ENCODE measurements at places on chromosomes 13 and 19. TPM values are rescaled to one million over a fixed set of nuclear protein-coding genes. Genes with fewer than 3 reads are reported as not detected.

- H3K4me3 ChIP-seq = peak within 1 kb of the TSS; percentile 83
- no peaks in the 10 kb centered on the region for H3K27me3 ChIP-seq
- H3K4me1 ChIP-seq = no peaks in the 10 kb centered on the region
- peak within 1 kb of the TSS; percentile 42 for H3K27ac ChIP-seq
Measured at GRCh38 chr19:44051650-44052402, at the start of gene ZNF223. Gene ZNF223 (plus strand): TSS chr19:44052036. CDS start chr19:44055177, 3,141 bp downstream.

The CFAP97D2 gene
- not detected for total RNA-seq

DNA sequence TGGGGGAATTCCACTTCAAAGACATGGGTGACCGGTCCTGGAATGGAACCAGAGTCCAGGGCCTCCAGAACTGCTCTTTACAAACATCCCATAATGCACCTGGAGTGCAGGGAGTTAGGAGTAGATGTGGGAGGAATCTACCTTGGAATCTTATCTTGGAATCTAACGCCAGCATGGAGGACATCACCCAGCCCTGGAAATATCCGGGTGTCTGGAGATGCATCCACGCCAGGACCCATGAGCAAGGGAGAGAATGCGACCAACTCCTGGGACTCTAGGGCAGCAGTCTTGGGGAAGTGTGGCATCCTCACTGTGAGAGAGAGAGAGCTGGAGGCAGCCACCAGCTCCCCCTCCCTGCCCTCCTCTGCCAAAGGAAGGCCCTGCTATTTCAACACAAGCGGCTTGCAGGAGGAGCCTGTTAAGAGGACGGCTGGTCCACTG is 211.8 kb downstream of the UQCRFS1 start:
- H3K27ac ChIP-seq = no peak overlapping the region
- no peak overlapping the region for H3K4me3 ChIP-seq
- peak; percentile 22 for DNase-seq
- no peaks in the 10 kb centered on the region for H3K27me3 ChIP-seq

The C1QTNF9B gene
- 0.93 TPM for total RNA-seq

The CEACAM19 gene
- total RNA-seq = 12.7 TPM

The KCNRG gene
- not detected for total RNA-seq

DNA sequence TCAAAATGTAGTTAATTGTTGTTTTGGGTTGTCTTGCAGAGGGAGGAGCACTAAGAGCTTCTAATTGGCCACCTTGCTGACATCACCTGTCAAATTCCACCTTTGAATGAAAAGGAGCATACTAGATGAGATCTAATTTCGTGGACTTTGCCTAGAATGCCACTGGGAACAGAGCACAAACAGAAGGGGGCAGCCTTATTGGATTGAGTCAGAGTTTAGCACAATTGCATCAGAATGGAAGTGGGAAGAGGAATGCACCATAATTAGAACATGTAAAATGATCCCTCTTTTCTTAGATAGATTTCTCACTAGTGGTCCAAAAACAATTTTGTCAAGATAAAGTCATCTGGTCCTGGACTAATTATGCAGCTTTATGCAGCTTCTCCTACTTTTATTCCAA is 1552.2 kb downstream of the PCDH9 start:
- no peak overlapping the region for H3K4me3 ChIP-seq
- H3K27ac ChIP-seq = no peak overlapping the region
- DNase-seq = no peak
- H3K4me1 ChIP-seq = no peaks in the 10 kb centered on the region
- no peaks in the 10 kb centered on the region for H3K36me3 ChIP-seq

DNA sequence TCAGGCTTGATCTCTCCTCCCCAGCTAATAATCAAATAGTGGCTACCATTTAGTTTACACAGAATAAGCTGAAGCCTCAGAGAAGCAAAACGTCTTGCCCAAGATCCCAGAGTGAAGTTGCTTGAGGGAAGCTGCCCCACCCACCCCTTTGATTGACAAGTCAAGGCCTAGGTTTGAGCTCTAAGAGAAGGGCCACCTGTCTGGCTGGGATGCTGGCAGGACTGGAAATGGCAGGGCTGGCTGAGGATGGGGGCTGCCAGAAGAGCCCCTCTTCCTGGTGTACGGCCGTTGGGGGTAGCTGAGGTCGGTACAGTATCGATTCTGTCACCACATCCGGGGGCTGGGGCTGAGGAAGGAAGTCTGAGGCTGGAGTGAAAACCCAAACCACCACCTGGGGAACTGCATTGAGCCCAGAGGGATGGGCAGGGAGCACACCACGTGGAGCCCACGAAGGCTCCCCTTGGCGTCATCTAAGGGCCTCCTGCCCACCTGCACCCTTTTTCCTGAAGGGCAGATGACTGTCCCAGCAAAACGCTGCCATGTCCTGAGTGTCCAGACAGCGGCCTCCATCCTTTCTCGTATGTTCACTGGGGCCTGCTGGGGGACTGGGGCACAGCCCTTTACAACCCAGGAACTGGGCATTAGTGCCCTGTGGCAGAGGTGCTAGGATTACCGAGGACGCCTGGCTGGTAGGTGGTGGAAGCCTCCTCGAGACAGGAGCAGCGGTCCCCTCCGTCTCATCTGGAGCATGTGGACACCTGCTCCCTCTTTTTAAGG is 1.4 kb upstream of the PRKD2 start:
- H3K4me1 ChIP-seq = no peaks in the 10 kb centered on the region
- H3K4me3 ChIP-seq = no peak overlapping the region
- peaks cover 2% of the 10 kb centered on the region for H3K36me3 ChIP-seq
- DNase-seq = peak; percentile 56
- no peak overlapping the region for H3K27ac ChIP-seq
- H3K27me3 ChIP-seq = no peaks in the 10 kb centered on the region

DNA sequence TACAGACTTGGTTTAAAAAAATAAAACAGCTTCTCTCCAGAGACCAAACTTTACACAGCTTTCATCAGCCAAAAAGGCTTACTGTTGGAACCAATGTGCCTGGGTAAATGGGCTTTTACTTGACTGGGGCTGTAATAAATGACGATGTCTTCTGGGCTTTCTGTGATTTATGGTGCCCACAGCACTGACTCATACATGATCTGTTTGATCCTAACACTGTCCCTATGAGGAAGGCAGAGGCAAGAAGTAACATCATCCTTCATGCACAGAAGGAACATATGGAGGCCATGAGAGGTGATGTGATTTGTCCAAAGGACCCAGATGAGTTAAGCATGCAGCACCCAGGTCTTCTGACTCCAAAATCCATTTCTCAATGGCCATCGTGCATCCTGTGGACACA is 77.4 kb downstream of the DOCK9 start:
- H3K27me3 ChIP-seq = no peaks in the 10 kb centered on the region
- H3K27ac ChIP-seq = no peak overlapping the region
- H3K4me3 ChIP-seq = no peak overlapping the region
- peaks cover 2% of the 10 kb centered on the region for H3K36me3 ChIP-seq

The EMP3 gene
- 151 TPM for total RNA-seq

DNA sequence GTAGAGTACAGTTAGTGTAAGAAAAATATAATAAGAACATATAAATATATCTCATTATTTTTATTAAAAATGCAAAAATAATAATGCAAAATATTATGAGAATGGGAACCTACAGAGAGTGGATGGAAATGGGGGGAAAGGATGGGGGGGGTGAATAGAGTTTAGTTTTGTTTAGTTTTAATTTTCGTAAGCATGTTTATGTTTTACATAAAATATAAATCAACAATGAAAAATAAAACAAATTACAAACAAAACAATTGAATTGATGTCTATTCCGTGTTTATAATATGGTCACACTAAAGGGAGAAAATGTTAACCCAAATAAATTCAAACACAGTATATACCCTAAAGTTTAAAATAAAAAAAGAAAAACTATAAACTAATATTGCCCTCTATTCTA is 1717.4 kb upstream of the SPRY2 start:
- no peaks in the 10 kb centered on the region for H3K27me3 ChIP-seq
- H3K36me3 ChIP-seq = no peaks in the 10 kb centered on the region
- H3K4me3 ChIP-seq = no peak overlapping the region
- no peak overlapping the region for H3K27ac ChIP-seq
- no peaks in the 10 kb centered on the region for H3K4me1 ChIP-seq
- no peak for DNase-seq

GRCh38 chr13:93108111-93108601 is 118.5 kb upstream of the GPC6 start:
- DNase-seq = no peak
- H3K4me3 ChIP-seq = no peak overlapping the region

The FSD1 gene
- total RNA-seq = 0.84 TPM

GRCh38 chr13:112849500-112849899 is 119.5 kb upstream of the MCF2L start:
- no peaks in the 10 kb centered on the region for H3K27me3 ChIP-seq
- H3K27ac ChIP-seq = no peak overlapping the region
- no peaks in the 10 kb centered on the region for H3K4me1 ChIP-seq
- H3K4me3 ChIP-seq = no peak overlapping the region
- no peaks in the 10 kb centered on the region for H3K36me3 ChIP-seq

GRCh38 chr19:449916-450315 is 10.9 kb downstream of the SHC2 start:
- H3K4me3 ChIP-seq = no peak overlapping the region
- no peaks in the 10 kb centered on the region for H3K27me3 ChIP-seq
- H3K27ac ChIP-seq = no peak overlapping the region
- no peak for DNase-seq
- H3K36me3 ChIP-seq = no peaks in the 10 kb centered on the region

DNA sequence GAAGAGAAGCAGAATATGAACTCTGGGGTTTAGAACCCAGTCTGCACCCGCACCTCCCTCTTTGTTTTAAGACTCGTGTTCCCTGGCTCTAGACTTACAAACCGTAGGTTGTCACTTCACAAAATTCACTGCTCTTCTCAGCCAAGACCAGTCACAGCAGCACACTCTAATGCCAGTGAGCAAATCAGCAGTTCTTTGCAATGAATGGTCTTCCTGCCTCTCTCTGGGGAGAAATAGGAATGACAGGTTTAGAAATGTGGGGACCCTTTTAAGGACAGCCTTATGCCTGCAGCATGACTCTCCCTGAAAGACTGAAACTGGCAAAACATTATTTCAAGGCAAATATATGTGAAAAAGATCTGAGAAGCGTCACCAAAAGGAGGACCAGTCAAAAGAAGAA is 156.9 kb downstream of the KCTD15 start:
- H3K27ac ChIP-seq = no peak overlapping the region
- H3K4me1 ChIP-seq = no peaks in the 10 kb centered on the region
- DNase-seq = no peak
- no peaks in the 10 kb centered on the region for H3K36me3 ChIP-seq
- H3K4me3 ChIP-seq = no peak overlapping the region

The TPRX2 gene
- not detected for total RNA-seq

GRCh38 chr13:50991579-50992521 is 82.3 kb downstream of the RNASEH2B start:
- no peak overlapping the region for H3K27ac ChIP-seq
- DNase-seq = no peak

GRCh38 chr13:100532090-100532766 is 56.4 kb downstream of the GGACT start:
- no peak overlapping the region for H3K4me3 ChIP-seq
- no peak for DNase-seq
- H3K27ac ChIP-seq = no peak overlapping the region

DNA sequence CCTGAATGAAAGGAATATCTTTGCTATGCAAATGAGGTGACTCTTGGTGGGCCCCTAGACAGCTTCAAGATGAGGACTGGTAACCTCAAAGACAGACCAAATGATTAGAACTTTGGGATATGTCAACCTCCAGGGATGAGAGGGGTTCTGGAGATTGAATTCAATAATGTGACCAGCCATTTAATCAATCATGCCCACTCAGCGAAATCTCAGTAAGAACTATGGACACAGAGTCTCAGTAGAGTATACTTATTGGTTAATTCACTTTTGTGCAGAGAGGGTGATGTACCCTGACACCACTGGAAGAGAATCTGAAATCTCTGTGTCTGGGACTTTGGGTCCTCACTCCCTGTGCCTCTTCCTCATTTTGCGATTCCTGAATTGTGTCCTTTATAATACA is 662.8 kb downstream of the OLFM4 start:
- DNase-seq = no peak
- H3K27ac ChIP-seq = no peak overlapping the region
- no peaks in the 10 kb centered on the region for H3K4me1 ChIP-seq
- no peaks in the 10 kb centered on the region for H3K36me3 ChIP-seq
- H3K27me3 ChIP-seq = no peaks in the 10 kb centered on the region

- H3K4me1 ChIP-seq = no peaks in the 10 kb centered on the region
- H3K27ac ChIP-seq = no peak within 1 kb of the TSS
- H3K4me3 ChIP-seq = peak within 1 kb of the TSS; percentile 30
- H3K27me3 ChIP-seq = no peaks in the 10 kb centered on the region
Measured at GRCh38 chr19:14031719-14032480, at the start of gene IL27RA. Gene IL27RA (plus strand): TSS chr19:14031762. CDS start chr19:14031873, 111 bp downstream.

The DMKN gene
- 27.1 TPM for total RNA-seq

The PEX11G gene
- total RNA-seq = 1.9 TPM

- no peaks in the 10 kb centered on the region for H3K27me3 ChIP-seq
- H3K4me3 ChIP-seq = no peak overlapping the region
- H3K27ac ChIP-seq = peak overlapping the region; percentile 49
Measured at GRCh38 chr13:109243311-109243951, 543.0 kb downstream of the IRS2 start.

The DAPK3 gene
- total RNA-seq = 197 TPM

GRCh38 chr13:28657784-28658538 is 969 bp upstream of the POMP start:
- H3K27me3 ChIP-seq = no peaks in the 10 kb centered on the region
- DNase-seq = no peak
- peaks cover 10% of the 10 kb centered on the region for H3K4me1 ChIP-seq
- peak overlapping the region; percentile 91 for H3K4me3 ChIP-seq

The USHBP1 gene
- total RNA-seq = 12.8 TPM

The ZNF443 gene
- total RNA-seq = 3.8 TPM

GRCh38 chr13:20414546-20415305 is 110.9 kb downstream of the CRYL1 start:
- no peak for DNase-seq
- no peaks in the 10 kb centered on the region for H3K36me3 ChIP-seq
- H3K4me1 ChIP-seq = no peaks in the 10 kb centered on the region
- no peak overlapping the region for H3K4me3 ChIP-seq
- no peak overlapping the region for H3K27ac ChIP-seq
- H3K27me3 ChIP-seq = no peaks in the 10 kb centered on the region

- H3K4me3 ChIP-seq = no peak overlapping the region
- H3K27ac ChIP-seq = no peak overlapping the region
- DNase-seq = no peak
- H3K4me1 ChIP-seq = no peaks in the 10 kb centered on the region
- H3K27me3 ChIP-seq = no peaks in the 10 kb centered on the region
Measured at GRCh38 chr19:5479958-5480357, 24.7 kb downstream of the ZNRF4 start.

DNA sequence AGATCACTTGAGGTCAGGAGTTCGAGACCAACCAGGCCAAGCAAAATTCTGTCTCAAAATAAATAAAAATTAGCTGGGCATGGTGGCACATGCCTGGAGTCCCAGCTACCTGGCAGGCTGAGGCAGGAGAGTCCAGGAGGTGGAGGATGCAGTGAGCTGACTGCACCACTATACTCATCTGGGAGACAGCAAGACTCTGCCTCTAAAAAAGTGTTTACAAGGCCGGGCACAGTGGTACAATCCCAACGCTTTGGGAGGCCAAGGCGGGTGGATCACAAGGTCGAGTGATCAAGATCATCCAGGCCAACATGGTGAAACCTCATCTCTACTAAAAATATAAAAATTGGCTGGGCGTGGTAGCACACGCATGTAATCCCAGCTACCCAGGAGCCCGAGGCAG is 4.2 kb upstream of the DAPK3 start:
- no peak for DNase-seq
- peaks cover 7% of the 10 kb centered on the region for H3K36me3 ChIP-seq
- H3K27ac ChIP-seq = no peak overlapping the region
- no peaks in the 10 kb centered on the region for H3K4me1 ChIP-seq
- no peaks in the 10 kb centered on the region for H3K27me3 ChIP-seq

The CERS1 gene
- 0.49 TPM for total RNA-seq

- H3K27me3 ChIP-seq = no peaks in the 10 kb centered on the region
- no peak overlapping the region for H3K4me3 ChIP-seq
- no peak overlapping the region for H3K27ac ChIP-seq
- no peaks in the 10 kb centered on the region for H3K4me1 ChIP-seq
Measured at GRCh38 chr13:26919311-26919710, 158.7 kb upstream of the GPR12 start.

Measured in aorta (tissue), 5 donors.